Temporal lobe (tissue), 4 donors: ENCODE measurements at places on chromosomes 3 and 15. TPM values are rescaled to one million over a fixed set of nuclear protein-coding genes. Genes with fewer than 3 reads are reported as not detected.

Gene EBLN2
- total RNA-seq, result 3.9 TPM

Gene CLDN18
- under 0.01 TPM for total RNA-seq

Gene OR5K2
- total RNA-seq, result not detected

Gene SKOR1
- total RNA-seq, result 0.25 TPM

Gene APOD
- 7.4 TPM for total RNA-seq

Gene EPB42
- total RNA-seq, result 1.2 TPM

Gene SCAMP2
- total RNA-seq, result 4.4 TPM

Gene TMEM39A
- total RNA-seq, result 10.3 TPM

Gene OSTN
- 6.9 TPM for total RNA-seq

Gene CBLB
- 29.0 TPM for total RNA-seq

Gene GADL1
- total RNA-seq, result 1.2 TPM

Gene XIRP1
- total RNA-seq, result not detected

Gene LYZL4
- not detected for total RNA-seq

Gene ZBTB47
- 14.0 TPM for total RNA-seq

Gene TGFBR2
- 6.4 TPM for total RNA-seq

Gene NEK10
- 18.7 TPM for total RNA-seq

Gene SPRED1
- total RNA-seq, result 49.9 TPM

Gene GOLGA8J
- total RNA-seq, result not detected

Gene TNFSF10
- 2.7 TPM for total RNA-seq

Gene NPAP1
- 0.49 TPM for total RNA-seq

Gene GCNT3
- total RNA-seq, result under 0.01 TPM

Gene C3orf49
- total RNA-seq, result not detected

Gene TM6SF1
- 27.3 TPM for total RNA-seq

Gene PRTG
- total RNA-seq, result 4.9 TPM

Gene HCLS1
- total RNA-seq, result 0.74 TPM

Gene TGM4
- total RNA-seq, result not detected

Gene DLEC1
- 0.74 TPM for total RNA-seq

Gene SNX22
- 4.2 TPM for total RNA-seq

Gene TXNRD3
- 7.9 TPM for total RNA-seq

Gene TMEM207
- total RNA-seq, result not detected

Gene IMPG2
- total RNA-seq, result 1.7 TPM
